Hypothalamus (tissue), 51 donors: ENCODE measurements at places on chromosomes 13 and 19.

GRCh38 chr19:40642757-40643305 lies 41.7 kb downstream of the LTBP4 start:
- no peak for DNase-seq

- DNase-seq: no peak
Measured at GRCh38 chr19:10288662-10289166, 1.0 kb upstream of the ICAM5 start.

GRCh38 chr19:40542202-40542859 lies 34.3 kb upstream of the SHKBP1 start:
- DNase-seq: no peak

GRCh38 chr13:81058211-81058915 lies 717.4 kb upstream of the SPRY2 start:
- DNase-seq: no peak

- no peak for DNase-seq
Measured at GRCh38 chr19:15196360-15197005, 4.3 kb downstream of the NOTCH3 start.

- no peak for DNase-seq
Measured at GRCh38 chr13:71828117-71828516, 38.9 kb downstream of the DACH1 start.

- peak; percentile 92 for DNase-seq
Measured at GRCh38 chr19:52897138-52897935, at the start of gene ZNF320. Gene ZNF320 (minus strand): TSS chr19:52897635. CDS start chr19:52890255, 7,380 bp downstream.

DNA sequence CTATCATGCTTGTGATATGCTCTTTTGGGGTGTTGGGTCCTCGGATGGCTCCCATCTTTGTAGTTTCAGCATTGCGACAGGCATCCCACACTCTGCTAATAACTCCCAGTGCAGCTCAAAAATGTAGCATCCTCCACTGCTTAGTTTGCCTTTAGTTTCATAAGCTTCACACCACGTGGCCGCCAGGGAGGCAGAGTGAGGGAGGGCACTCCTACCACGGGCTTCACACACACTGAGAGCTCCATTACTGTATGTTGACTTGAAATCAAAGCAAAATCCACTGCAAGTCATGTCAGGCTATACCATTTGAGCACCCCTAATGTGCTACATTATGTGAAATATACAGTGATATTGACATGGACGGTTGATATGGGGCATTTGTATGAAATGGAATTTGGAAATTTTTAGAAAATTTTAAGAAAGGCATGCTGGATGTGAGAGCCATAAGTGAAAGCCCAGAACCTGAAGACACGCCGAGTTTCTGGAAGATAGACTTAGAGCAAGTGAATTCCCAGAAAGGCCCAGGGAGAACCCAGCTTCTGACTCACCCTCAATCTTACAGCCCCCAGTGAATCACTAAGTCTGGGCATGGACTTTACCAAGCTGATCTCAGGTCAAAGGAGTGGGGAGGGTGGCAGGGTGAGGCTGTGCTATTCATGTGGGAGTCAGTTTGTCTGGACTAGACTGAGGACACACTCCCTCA lies 94.1 kb downstream of the HSPH1 start:
- DNase-seq: no peak
